ENCODE measurements at places on chromosomes 16 and 17.

GRCh38 chr16:77273-77806 lies 685 bp upstream of the MPG start:
- peak; percentile 53 for DNase-seq

GRCh38 chr17:27670791-27671590 lies 40.0 kb downstream of the LGALS9 start:
- DNase-seq: no peak

- no peak for DNase-seq
These were observed 32.5 kb upstream of the CDH11 start for GRCh38 chr16:65154321-65154720.

GRCh38 chr16:17801068-17801467 lies 330.3 kb upstream of the XYLT1 start:
- DNase-seq: no peak

DNA sequence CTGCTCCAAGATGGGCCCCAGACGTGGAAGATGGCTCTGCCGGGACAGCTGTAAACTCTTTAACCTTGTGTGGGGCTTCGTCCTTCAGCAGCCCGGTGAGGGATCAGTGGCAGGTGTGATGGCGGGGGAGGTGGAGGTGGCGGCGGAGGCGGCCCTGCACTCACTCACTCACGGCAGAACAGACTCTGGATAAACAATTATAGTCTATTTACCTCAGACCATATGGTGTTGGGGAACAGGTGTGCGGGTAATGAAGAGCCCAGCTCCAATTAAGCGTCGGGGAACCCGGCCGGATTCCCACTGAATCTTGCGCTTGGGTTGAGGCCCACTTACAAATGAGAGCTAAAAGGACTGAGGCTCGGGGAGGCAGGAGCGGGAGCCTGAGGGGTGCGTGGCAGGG lies 104.3 kb upstream of the SDK2 start:
- no peak for DNase-seq

DNA sequence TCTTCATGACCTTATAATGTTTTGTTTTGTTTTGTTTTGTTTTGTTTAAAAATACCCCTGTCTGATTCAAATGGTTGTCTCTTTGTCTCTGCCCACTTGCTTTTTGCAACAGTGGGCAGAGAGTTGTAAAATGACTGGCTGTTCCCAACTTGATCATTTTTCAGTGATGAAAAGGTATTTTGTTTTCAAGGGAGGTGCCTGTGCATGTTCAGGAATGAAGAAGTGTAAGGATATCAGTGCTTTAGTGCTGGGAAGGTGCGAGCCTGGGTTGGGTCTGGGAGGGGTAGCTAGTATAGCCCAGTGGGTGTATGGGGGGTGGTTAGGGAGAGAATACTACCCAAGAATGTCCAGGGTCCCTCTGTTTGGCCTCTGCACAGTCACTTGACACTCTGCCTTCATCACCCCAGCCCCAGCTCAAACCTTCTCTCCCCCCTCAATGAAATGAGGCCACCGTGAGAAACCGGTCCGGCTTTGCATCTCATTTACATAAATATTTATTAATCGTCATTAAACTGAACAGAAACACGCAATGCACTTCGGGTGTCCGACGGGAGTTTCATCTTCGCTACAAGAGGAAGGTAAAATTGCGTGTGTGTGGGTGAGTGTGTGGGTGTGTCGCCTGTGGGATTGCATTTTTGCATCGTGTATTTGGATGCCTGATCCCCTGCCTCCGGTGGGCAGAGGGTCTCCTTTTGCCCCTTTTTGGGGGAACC lies 4.3 kb downstream of the NEUROD2 start:
- DNase-seq: no peak

DNA sequence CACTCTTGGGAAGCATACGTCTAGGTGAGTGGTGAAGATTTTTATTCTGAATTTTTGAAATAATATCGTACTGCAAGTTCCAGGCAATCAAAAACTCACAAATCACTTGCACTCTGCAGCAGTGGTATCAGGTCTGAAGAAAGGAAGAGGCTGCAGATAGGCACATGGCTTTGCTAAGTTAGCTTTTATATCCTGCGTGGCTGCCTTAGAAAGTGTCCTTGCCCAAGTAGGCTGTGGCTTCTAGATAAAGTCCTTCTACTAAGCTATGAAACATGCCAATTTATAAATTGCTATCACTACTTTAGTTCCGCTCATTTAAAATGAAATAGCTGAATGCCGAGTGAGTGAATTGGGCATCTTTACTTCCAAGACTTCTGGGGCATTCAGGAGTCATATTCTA lies 17.9 kb downstream of the WWOX start:
- DNase-seq: no peak

DNA sequence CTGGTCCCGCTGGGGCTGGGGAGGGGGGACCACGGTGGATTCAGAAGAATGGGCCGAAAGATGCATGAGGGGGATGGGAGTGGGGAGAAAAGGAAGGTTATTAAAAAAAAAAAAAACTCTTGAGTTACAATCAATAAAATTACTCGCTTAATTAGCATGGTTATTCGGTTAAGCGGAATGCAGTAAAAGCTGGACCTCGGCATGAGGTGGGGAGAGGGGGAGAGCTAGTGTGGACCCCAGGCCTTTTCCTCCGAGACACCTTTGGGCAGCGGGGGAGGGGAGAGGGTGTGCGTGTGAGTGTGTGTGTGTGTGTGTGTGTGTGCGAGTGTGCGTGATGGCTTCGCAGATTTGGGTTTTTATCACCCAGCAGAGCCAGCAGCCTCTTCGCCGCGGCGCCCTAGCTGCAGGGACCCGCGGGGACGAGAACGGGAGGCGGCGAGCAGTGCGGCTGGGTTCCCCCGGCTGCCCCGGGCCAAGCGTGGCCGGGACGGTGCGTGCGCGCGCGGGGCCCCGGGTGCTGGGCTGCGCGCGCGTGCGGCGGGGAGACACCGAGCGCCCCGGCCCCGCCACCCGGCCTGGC lies 3.7 kb downstream of the BAHCC1 start:
- DNase-seq: no peak
